ENCODE measurements at places on chromosomes 5 and 9.

GRCh38 chr9:91843093-91843492, 106.9 kb downstream of the ROR2 start:
- DNase-seq: no peak

- DNase-seq: no peak
Measured at GRCh38 chr5:124951105-124951504, 204.7 kb upstream of the ZNF608 start.

DNA sequence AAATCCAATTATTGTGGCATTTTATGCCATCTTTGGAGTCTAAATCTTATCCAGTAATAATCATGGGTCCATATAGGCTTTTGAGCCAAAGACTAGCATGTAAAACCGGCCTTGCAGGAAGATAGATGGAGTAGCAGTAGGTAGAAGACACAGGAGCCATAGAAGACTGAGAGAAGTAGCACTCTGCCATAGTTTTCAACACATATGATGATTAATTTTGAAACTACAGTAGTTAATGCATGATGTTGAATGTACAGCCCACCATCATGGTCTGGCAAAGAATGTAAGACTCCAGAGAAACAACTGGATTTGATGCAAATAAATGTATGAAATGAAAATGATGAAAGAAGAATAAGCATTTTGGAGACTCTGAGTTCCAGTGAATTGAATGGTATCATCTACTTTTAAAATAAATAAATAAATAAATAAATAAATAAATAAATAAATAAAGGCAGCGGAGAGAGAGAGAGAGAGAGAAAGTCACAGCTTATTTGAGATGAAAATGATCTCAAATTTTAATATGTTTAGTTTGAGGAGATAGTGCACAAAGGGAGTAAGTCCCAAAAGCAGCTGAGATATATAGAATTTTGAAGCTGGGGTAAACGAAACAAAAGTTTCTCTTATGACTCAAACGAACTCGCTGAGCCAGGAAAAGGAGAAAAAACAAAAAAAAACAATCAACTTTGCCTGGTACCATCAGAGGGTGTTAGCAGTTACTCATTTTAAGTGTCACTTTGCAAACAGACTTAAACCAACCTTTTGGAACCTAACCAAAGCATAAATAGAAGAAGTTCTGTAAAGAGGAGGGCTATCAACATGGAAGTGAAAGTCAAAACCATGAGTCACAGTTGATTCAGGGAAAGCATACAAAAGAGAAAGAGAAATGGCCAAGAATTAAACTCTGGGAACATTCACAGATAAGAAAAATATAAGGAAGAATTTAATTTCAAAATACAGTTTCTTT, 388.7 kb downstream of the CETN3 start:
- DNase-seq: no peak

DNA sequence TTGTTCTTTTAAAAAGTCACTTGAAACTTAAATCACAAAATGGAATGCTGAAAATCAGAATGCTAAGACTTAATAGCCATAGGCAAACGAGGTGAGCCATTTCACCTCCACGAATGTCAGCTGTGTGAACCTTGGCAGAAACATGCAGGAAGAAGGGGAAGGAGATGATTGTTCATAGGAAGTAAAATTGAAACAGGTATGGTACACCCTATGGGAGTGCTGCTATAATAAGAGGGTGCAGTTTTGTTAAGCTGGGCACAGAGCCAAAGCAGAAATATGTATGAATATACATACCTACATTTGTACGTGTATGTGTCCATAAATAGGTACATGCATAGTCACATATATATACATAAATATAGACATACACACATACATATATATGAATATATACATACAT, 51.0 kb upstream of the SPINK5 start:
- DNase-seq: no peak

- DNase-seq: no peak
Measured at GRCh38 chr5:126881821-126882600, 105.1 kb downstream of the LMNB1 start.

- DNase-seq: no peak
Measured at GRCh38 chr9:76905791-76906646, at the start of gene PRUNE2. Gene PRUNE2 (minus strand): TSS chr9:76906114. CDS start chr9:76905963, 151 bp downstream.

GRCh38 chr9:98610711-98611110, 98.0 kb downstream of the GABBR2 start:
- no peak for DNase-seq

GRCh38 chr9:38020151-38021076, 48.6 kb downstream of the SHB start:
- no peak for DNase-seq

DNA sequence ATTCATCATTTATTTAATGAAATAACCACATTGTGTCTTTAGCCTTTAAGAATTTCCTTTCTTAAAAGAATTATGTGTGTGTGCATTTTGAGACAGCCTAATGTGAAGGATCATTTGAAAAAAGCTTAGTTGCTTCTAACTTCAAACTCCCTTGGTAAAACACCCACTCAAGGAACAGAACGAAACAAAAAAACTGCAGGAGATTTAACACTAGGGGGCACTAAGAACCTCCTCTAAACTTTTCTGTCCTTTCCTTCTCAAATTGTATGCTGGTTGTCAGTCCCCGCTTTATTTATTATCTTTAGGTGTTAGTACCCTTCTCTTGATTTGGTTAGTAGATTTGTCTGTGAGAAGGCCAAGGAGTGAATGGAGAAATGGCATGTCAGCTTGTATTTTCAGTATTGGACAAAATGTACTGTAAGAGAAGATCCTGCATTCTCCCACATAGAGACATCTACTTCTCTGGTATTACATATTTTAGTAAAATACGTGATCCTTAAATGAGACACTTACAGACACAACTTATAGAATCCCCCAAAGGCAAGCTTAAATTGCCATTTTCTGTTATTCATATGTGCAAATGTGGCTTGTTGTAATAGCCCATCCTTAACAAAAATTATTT, 229.7 kb downstream of the MRPS30 start:
- no peak for DNase-seq

- peak; percentile 67 for DNase-seq
Measured at GRCh38 chr9:132901858-132902831, 23.4 kb downstream of the SPACA9 start.

- DNase-seq: no peak
Measured at GRCh38 chr5:160385496-160385895, 14.4 kb downstream of the FAM200C start.

- DNase-seq: no peak
Measured at GRCh38 chr9:68552700-68553476, 12.2 kb upstream of the TMEM252 start.

- DNase-seq: no peak
Measured at GRCh38 chr5:135537271-135537670, 1.5 kb upstream of the NEUROG1 start.

- no peak for DNase-seq
Measured at GRCh38 chr5:11564706-11565105, 339.5 kb downstream of the CTNND2 start.

GRCh38 chr9:121059998-121060636, 10.0 kb upstream of the C5 start:
- DNase-seq: no peak

DNA sequence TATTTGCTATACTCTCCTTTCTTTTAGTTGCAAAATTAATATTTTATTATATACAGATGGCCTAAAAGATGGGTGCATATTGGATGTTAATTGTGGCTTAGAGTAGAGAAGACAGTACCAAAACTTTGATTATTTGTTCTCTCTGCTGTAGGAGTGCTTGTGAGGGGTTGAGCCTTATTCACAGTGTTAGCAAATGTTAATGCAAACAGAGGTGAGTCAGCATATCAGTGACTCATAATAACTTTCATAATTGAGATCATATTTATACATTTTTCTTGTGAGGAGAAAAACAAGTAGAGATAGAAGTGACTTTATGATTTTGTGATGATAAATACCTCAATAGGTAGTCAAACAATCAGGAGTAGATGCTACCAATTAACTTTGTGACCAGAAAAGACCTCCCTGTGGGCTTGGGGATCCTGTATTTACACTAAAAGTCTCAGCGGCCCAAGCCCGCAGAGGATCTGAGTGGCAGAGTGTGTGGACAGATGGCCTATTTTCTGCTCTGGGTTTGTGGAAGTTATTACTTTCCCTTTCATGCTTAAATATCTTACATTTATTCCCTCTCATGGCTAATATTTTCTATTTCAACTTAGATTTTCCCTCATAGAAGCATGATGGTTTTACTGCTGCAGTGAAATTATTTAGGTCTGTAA, 226.5 kb downstream of the TAF11L14 start:
- no peak for DNase-seq

GRCh38 chr9:130382096-130382495, 62.7 kb upstream of the ASS1 start:
- no peak for DNase-seq

DNA sequence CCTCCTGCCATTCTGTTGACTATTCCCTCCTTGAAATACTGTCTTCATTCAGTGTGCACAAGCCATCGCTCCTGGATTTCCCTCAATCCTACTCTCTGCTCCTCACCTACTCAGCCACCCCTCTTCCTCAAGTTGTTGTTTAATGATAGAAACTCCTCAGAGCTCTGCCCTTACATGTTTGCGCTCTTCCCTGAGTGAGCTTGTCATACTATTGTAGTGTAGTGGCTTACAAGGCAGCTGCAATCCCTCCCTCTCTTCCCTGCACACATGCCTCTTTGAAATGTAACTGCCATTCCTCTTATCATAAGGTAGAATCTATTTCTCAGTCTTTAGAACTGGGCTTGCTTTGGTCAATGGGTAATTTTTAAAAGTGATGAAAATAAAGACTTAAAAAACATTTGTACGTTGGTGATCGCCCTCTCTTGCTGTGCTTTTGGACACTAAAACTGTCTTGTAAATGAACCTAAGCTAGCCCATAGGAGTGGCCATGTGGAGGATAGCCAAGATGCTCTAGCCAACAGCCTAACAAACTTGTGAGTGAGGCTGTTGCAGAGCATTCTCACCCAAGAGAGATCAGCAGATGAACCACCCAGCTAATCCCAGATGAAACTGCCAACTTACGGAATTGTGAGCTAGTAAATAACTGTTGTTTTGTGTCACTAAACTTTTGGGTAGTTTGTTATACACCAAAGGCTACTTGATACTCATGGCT, 18.1 kb upstream of the SMAD5 start:
- DNase-seq: no peak

DNA sequence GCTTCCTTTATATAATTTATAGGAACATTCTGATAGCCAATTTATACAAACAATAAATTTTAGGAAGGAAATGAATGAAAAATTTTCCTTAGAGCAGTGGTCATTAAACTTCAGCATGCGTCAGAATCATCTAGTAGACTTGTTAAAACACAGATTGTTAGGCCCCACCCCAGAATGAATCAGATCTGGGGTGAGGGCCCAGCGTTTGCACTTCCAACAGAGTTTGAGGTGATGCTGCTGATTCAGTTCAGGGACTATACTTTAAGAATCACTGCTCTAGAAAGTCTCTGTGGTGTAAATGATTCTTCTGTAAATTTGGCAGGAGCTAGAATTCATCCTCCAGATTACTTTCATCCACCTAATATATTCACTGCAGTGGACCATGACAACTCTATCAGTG, 80.4 kb downstream of the SLC12A2 start:
- no peak for DNase-seq

DNA sequence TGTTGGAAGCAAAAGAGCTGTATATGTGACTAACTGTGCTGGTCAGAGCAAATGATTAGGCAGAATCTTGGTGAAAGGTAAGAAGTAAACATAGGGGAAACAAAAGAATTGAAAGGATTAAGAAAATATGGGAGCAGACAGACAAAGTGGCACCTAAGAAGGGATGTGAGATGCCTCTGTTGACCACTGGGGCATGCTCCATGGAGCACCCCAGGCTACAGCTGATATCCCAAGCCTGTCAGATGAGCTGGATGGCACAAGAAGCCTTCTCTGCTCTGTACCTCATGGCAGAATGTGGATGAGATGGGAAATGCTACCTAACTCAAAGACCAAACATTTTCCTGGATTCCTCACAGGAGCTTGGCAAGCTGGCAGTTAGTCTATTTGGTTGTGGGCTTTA, 89.3 kb upstream of the SLIT3 start:
- no peak for DNase-seq

DNA sequence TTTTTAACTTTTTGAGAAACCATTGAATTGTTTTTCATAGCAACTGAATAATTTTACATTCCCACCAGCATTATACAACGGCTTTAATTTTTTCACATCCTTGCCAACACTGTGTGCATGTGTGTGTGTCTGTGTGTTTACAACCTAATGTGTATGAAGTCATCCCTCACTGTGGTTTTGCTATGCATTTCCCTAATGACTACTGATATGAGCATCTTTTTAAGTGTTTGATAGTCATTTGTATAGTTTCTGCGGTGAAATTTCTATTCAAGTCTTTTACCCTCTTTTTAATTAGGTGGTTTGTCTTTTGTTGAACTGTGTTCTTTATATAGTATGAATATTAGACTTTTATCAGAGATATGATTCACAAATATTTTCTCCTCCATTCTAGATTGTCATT, 263.1 kb upstream of the COX7C start:
- no peak for DNase-seq

GRCh38 chr9:79615038-79615437, 43.3 kb downstream of the TLE4 start:
- no peak for DNase-seq

DNA sequence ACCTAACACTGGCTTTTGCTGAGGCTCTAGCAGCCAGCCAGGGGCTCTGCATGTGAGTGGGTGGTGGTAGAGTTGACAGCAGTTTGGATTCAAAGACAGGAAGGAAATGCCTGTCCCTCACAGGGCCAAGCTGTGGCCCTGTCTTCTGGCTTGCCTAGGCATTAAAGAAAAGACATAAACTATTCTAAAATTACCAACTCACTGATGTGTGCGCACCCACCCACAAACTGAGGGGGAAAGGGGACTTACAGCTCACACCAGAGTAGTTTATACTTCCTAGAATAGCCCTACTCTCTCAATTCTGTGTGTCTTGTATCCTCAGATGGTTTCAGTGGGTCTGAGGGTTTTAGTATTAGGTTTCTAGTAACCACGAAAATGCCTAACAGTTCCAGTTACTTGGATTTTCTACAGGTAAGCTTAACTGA, 18.3 kb upstream of the IL13 start:
- DNase-seq: no peak

- no peak for DNase-seq
Measured at GRCh38 chr5:111232311-111233051, 8.3 kb downstream of the CAMK4 start.

DNA sequence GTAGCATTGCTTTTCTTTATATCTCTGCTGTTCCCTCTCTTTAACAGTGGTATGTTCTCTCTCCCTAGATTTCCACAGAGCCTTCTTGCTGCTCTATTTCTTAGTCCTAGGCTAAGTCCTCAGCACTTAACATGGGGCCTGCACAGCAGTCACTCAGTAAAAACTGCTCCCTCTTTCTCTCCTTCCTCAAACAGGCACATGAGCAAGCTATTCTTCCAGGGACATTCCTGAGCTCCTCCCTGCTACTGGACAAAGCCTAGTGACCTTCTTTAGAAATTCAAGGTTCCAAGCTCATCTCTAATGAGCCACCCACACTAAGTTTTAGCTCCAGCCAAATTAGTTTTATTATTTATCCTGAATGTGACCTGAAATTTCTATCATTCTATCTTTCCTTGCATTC, 39.5 kb downstream of the TRIM32 start:
- no peak for DNase-seq

GRCh38 chr9:129932303-129933151, 97.3 kb downstream of the USP20 start:
- DNase-seq: no peak
